NCI-H748 treated with DMSO at 0.1 percent for 48 hours (cell line): ENCODE measurements at places on chromosomes 3 and 15.

DNA sequence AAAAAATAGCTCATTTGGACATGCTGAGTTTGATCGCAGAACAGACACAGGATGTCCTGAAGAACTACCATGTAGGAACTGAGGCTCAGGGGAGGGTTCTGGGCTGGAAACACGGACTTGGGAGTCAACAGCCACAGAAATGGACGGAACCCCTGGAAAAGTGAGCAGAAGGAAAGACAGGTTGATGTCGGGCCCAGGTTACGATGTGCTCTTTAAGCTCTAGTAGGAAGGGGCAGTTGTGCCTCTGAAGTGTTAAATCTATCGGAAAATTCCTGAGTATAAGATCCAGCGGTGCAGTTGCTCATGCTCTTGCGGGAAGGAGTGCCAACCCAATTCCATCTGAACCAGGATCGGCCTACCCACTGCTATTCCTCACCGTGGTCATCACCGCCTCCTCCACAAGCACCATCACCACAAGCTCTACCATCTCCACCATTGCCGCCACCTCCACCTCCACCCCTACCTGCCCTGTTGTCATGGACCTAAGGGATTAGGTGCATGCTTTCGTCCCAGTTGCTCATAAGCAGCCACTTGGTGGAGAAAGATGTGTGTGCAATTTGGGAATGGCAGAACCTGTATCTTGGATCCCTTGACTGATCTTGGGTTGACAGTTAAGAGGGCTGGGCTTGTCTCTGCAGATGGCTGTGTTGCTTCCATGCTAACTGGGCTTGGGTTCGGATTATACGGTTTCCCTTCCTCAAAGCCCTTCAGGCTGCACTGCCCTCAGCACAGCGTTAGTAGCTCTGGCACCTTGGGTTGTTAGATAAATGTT is 108.5 kb downstream of the ASB7 start:
- DNase-seq: no peak

GRCh38 chr3:119939077-119939476 is 155.2 kb downstream of the GSK3B start:
- DNase-seq: no peak

DNA sequence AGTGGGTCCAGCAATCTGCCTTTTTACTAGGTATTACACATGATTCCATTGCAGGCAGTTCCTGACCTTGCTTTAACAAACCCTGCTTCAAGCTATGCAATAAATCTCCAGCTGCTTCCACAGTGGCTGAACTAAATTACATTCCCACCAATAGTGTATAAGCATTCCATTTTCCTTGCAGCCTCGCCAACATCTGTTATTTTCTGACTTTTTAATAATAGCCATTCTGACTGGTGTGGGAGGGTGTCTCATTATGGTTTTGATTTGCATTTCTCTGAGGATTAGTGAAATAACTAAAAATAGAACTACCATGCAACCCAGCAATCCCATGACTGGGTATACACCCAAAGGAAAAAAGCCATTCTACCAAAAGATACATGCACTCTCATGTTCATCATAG is 36.4 kb upstream of the DNAJC13 start:
- no peak for DNase-seq

- peak; percentile 2 for DNase-seq
Observed at GRCh38 chr3:168040607-168041208, 55.0 kb downstream of the GOLIM4 start.

DNA sequence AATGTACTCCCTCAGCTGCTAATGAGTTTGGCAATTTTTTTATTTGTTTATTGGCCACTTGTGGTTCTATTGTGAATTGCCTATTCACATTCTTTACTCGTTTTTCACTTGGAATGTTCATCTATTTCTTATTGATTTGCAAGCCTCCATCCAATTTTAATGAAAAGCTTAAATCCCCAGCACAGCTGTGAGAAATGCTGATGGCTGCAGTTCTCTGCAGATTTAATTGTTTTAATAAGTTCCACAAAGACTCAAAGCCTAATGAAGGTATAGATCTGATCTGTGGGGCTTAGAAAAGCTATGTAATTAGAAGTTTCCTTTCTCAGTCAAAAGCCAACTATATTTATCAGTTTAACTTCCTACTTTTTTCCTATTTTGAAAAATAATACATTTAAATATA is 41.5 kb downstream of the LYZL4 start:
- DNase-seq: no peak

DNA sequence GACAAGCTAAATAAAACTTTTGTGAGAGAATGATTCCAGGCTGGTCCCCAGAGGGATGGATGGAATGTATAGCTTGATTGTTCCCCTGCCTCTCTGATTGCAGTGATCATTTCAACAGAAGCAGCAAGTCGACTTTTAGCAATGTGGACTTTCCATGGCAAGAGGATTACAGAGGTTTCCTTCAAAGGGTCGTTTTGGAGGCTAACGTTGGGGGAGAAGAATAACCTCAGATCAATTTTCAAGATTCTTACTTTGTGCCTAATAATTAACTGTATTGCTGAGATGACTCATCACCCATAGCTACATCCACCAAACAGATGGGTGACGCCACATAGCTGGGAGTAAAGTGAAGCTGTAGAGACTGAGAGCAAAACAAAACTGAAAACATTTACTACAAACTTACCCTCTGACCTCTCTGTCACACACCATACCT is 79.9 kb downstream of the GTPBP8 start:
- no peak for DNase-seq

- no peak for DNase-seq
Observed at GRCh38 chr3:136326316-136326715, 76.2 kb downstream of the PCCB start.

- no peak for DNase-seq
Observed at GRCh38 chr3:4994144-4994730, 15.0 kb downstream of the BHLHE40 start.

DNA sequence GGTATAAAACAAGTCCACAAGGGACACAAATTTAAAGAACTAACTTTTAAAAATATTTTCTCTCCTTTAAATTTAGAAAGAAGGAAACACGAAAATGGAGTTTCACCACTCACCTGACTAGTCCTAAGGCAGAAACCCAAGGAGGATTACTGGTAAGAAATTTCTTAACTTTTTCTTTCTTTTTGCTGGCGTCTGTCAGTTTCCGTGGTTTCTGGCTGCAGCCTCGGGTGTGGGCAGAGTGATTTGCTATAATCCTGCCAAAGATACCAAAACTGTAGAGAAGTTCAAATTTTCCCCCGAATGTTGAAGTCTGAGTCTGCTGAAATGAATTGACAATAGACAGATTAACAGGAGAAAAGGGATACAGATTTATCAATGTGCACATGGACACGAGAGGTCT is 843.6 kb upstream of the ALCAM start:
- no peak for DNase-seq

DNA sequence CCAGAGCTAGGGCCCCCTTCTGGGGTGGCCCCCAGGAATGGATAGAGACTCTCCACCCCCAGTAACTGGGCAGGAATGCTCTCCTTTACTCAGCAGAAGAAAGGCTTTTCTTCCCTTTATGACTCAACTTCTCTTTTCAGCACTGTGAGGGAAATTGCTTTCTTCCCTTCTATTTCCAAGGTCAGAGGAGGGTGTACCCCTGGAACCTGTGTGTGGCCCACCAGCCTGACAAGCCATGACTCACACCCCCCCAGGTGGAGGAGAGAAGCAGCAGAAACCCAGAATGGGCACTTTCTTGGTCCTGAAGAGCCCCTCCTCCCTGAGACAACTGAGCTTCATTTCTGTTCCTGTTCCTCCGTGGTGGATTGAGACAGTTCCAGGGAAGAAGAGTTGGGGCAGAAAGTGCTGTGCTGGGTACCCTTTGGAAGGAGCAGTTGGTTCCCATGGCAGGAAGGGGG is 2.7 kb upstream of the ANKRD63 start:
- DNase-seq: no peak
